HT-29 (cell line): ENCODE measurements at places on chromosomes 3 and 15.

GRCh38 chr3:143586576-143586975, 261.7 kb downstream of the SLC9A9 start:
- DNase-seq, result no peak

DNA sequence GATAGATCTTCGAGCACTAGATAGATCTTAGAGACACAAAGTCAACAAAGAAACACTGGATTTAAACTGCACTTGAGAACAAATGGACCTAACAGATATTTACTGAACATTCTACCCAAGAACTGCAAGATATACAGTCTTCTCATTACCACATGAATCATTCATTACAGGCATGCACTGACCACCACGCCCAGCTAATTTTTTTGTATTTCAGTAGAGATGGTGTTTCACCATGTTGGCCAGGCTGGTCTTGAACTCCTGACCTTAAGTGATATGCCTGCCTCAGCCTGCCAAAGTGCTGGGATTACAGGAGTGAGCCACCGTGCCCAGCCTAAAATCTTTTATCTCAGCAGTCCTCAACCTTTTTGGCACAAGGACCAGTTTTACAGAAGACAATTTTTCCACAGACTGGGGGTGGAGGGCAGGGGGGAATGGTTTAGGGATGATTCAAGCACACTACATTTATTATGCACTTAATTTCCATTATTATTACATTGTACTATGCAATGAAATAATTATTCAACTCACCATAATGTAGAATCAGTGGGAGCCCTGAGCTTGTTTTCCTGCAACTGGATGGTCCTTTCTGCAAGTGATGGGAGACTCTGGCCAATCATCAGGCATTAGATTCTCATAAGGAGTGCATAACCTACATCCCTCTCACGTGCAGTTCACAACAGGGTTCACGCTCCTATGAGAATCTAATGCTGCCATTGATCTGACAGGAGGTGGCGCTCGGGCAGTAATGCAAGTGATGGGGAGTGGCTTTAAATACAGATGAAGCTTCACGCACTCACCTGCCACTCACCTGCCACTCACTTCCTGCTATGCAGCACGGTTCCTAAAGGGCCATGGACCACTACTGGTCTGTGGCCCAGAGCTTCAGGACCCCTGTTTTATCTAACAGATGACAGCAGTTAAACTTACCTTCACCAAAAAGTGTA, 21.7 kb downstream of the CSNK1G1 start:
- peak; percentile 75 for DNase-seq

- no peak for DNase-seq
Measured at GRCh38 chr15:94379986-94380385, 148.6 kb downstream of the MCTP2 start.

GRCh38 chr3:195194559-195195206, 76.3 kb downstream of the XXYLT1 start:
- DNase-seq, result no peak
